Mammary epithelial cell (primary cell): ENCODE measurements at places on chromosomes 16 and 17.

DNA sequence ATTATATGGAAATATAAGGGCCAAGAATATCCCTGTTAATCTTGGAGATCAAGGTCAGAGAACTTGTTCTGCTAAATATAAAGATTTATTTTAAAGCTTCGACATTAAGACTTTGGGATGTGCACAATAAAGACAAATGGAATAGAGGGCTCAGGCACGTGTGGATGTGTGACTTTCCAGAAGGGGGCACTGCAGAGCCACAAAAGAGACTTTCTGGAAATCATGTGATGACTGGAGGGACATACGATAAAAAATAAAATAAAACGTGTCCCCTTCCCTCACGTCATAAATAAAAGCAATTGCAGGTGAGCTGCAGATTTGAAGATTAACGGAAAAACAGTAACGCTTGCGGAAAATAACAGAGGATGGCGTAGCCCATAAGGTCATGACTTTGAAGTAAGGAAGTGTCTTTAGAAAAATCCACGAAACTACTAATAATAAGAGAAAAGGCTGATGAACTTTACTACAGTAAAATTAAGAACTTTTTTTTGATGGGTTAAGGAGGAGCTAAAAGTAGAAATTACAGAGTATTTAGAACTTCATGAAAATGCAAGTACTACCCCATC is 9.4 kb upstream of the ENGASE start:
- DNase-seq = no peak

GRCh38 chr16:8951447-8952280 is 12.0 kb downstream of the USP7 start:
- no peak for DNase-seq

DNA sequence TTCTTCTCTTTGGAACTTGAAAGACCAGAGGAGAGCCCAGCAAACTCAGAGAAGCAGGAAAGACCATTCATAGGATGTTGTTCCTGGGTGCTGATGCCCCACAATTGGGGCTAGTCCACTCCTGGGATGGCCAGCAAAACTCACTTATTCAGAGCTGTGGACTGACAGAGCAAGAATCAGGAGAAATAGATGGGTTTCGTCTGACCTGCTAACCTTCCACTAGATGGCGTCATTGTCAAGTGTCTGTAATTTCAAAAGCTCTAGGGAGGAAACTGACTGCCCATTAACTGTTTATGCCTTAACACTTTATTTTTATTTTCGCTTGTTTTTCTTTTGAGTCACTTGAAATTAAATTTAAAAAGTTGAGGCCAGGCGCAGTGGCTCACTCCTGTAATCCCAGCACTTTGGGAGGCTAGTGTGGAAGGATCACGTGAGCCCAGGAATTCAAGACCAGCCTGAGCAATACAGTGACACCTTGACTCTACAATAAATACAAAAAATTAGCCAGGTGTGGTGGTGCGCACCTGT is 28.7 kb upstream of the MILR1 start:
- DNase-seq = peak; percentile 68

GRCh38 chr17:76238847-76239537 is 1.3 kb downstream of the RNF157 start:
- no peak for DNase-seq
